ENCODE measurements at places on chromosomes 6 and 20. TPM values are rescaled to one million over a fixed set of nuclear protein-coding genes. Genes with fewer than 3 reads are reported as not detected.

CCDC170 gene
- 0.23 TPM for total RNA-seq

BTNL2 gene
- total RNA-seq: 0.12 TPM

TMEM200A gene
- 71.4 TPM for total RNA-seq

VSTM2L gene
- 2.9 TPM for total RNA-seq

SLC26A8 gene
- total RNA-seq: under 0.01 TPM

EPB41L1 gene
- 14.1 TPM for total RNA-seq

NR2E1 gene
- total RNA-seq: not detected

ZNF133 gene
- total RNA-seq: 21.8 TPM

PDCD2 gene
- total RNA-seq: 23.1 TPM

PRL gene
- total RNA-seq: not detected

PHACTR1 gene
- 0.08 TPM for total RNA-seq

CTCFL gene
- total RNA-seq: not detected

CLDN20 gene
- total RNA-seq: not detected

TRIM10 gene
- not detected for total RNA-seq

TRDN gene
- total RNA-seq: not detected

MUC21 gene
- not detected for total RNA-seq

FKBP1C gene
- total RNA-seq: 0.23 TPM

KCNQ2 gene
- not detected for total RNA-seq

CYP39A1 gene
- 2.1 TPM for total RNA-seq

GLP1R gene
- not detected for total RNA-seq

TCP11 gene
- total RNA-seq: not detected

RIPOR2 gene
- 0.23 TPM for total RNA-seq

CNKSR3 gene
- 5.0 TPM for total RNA-seq

POM121L2 gene
- total RNA-seq: not detected

MAP3K7 gene
- 16.5 TPM for total RNA-seq

C6orf15 gene
- total RNA-seq: not detected

NHLRC1 gene
- total RNA-seq: 1.9 TPM

BCAS4 gene
- total RNA-seq: 22.5 TPM

SERPINB6 gene
- 49.3 TPM for total RNA-seq

ARHGAP40 gene
- total RNA-seq: not detected

ELOVL5 gene
- total RNA-seq: 96.5 TPM

GABRR1 gene
- not detected for total RNA-seq

OPN5 gene
- not detected for total RNA-seq

IMPG1 gene
- not detected for total RNA-seq

CGA gene
- total RNA-seq: not detected

COL12A1 gene
- 72.5 TPM for total RNA-seq

PROCR gene
- total RNA-seq: 106 TPM

HUS1B gene
- total RNA-seq: 0.68 TPM

ADGRF1 gene
- not detected for total RNA-seq

TAAR9 gene
- not detected for total RNA-seq

SLC22A7 gene
- total RNA-seq: not detected

RTEL1 gene
- 9.2 TPM for total RNA-seq

LAMA2 gene
- total RNA-seq: 86.1 TPM

MTFR2 gene
- 0.23 TPM for total RNA-seq

SLC44A4 gene
- not detected for total RNA-seq

PRRC2A gene
- total RNA-seq: 24.8 TPM

DNAH8 gene
- total RNA-seq: not detected

FAM83C gene
- not detected for total RNA-seq

CMTR1 gene
- 32.4 TPM for total RNA-seq

SPATA25 gene
- 0.60 TPM for total RNA-seq

GNAS-AS1 gene
- 1.1 TPM for total RNA-seq

HEY2 gene
- 4.9 TPM for total RNA-seq

ULBP2 gene
- total RNA-seq: 1.9 TPM

F13A1 gene
- not detected for total RNA-seq

PRPH2 gene
- 2.2 TPM for total RNA-seq

HLA-DOA gene
- under 0.01 TPM for total RNA-seq

SLC22A3 gene
- total RNA-seq: 13.5 TPM

PBOV1 gene
- total RNA-seq: not detected

PSORS1C1 gene
- total RNA-seq: 1.2 TPM

SLC17A3 gene
- not detected for total RNA-seq

Measured in smooth muscle cell of the coronary artery (primary cell).